ENCODE measurements at places on chromosomes 2 and 18.

- no peak for DNase-seq
These were observed 67.8 kb downstream of the TMEFF2 start for GRCh38 chr2:192126912-192127311.

- no peak for DNase-seq
These were observed 137.2 kb upstream of the KLHL14 start for GRCh38 chr18:32909798-32910561.

DNA sequence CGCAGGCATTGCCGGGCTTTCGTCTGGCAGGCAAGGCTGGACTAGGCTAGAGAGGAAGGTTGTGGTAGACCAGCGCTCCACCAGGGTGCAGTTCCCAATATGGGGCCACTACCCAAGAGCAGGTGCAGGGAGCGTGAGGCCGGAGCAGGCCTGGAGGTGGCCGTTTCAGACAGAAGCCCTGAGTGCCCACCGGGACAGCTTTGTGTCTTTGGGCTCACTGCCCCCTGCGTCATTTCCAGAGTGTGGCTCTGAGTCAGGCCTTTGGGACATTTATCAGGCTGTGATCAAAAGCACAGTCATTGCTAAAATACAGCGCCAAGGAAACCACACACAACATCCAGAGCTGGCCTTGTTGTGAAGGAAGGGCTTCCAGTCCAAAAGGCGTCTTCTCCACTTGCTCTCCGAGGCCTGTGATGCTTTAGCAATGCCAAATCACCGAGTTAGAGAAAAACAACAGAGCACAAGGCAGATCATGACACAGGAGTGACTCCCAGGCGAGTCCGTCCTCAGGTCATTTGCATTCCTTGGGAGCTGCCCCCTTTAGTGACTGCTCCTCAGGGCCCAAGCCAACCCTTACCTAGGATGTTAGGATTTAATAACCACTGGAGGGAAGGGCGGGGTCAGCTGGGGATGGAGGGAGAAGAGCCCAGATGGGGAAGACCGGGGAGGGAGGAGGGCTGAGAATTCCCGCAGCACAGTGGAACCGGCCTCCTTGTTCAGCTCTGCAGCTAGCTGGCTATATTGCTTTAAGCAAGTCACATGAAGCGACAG, 42.3 kb downstream of the RFX8 start:
- no peak for DNase-seq

DNA sequence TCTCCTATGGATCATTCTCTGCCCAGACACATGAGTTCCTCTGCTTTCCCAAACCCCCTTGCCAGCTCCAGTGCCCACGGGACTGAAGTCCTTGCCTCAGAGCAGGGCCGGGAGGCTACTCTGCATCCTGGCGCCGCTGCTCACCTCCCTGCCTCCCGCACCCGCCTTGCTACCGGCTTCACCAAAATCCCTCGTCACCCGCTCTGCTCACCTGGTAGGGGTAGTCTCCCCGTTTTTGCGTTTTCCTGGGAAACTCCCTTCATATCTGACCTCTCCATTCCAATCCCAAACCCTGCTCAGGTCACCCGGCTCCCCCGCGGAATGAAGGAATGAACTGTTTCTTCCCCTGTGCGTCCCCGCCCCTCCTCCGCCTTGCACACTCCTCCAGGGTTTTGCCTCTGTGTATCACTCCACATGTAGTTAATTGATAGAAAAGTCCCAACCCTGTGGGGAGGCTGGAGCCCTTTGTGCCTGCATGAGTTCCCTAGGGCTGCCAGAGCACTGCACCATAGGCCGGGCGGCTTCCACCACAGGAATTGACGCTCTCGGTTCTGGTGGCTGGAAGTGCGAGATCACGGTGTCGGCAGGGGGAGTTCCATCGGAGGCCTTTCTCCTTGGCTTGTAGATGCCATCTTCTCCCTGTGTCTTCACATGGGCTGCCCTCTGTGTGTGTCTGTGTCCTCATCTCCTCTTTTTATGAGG, 2.0 kb upstream of the DGKD start:
- DNase-seq = no peak

- DNase-seq = no peak
These were observed 17.3 kb upstream of the GATA6 start for GRCh38 chr18:22152093-22152492.

DNA sequence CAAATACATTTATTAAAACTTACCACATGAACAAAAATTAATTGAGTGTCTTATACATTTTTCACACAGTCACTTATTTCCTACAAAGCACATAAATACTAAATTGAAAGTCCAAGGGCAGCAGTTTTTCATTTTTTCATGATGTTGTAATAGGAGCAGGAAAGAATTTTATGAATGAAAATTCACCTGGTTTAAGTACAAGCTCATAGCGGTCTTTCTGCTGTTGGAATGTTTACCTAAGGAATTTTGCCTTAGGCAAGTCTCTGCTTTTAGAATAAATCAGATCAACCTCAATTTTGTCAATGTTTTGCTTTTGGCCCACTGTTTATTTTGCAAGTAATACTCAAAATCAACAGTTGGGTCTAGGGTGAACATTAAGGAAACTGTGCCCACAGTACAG, 40.0 kb downstream of the ETAA1 start:
- DNase-seq = no peak

DNA sequence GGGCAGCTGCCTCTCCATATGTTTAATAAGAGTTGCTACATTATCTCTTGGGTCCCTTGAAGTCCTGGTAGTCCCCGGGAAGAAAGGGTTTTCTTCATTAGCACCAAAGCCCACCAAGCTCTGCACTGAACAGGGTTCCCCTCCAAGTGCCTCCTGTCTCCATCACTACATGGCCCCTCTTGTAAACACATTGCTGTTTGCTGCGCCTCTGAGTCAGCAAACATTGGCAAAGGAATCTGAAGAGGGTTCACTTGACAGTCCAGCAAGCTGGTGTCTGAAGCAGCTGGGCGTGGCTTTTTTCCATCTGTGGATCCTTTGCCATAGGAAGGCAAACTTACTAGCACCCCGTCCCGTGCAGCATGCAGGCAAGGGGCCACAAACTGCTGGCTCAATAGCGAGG, 82.8 kb downstream of the TEX51 start:
- DNase-seq = no peak

DNA sequence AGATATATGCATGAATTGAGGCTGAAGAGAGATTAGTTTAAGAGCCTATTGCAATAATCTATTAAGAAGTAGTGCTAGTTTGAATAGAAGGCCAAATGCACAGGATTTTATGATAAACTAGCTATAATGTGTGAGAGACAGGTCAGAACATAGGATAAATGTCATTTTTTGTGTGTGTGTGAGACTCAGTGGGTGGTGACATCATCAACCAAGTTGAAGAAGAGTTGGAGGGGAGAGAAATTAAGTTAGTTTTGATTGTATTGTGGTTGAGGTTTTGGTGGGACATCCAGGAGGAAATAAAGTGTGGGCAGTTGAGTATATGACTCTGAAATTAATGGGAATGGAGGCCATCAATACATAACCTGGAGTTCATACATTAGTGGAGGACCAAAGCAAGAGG, 320.1 kb upstream of the CWC22 start:
- no peak for DNase-seq

- no peak for DNase-seq
These were observed 171.6 kb downstream of the ANAPC1 start for GRCh38 chr2:111712361-111712760.

DNA sequence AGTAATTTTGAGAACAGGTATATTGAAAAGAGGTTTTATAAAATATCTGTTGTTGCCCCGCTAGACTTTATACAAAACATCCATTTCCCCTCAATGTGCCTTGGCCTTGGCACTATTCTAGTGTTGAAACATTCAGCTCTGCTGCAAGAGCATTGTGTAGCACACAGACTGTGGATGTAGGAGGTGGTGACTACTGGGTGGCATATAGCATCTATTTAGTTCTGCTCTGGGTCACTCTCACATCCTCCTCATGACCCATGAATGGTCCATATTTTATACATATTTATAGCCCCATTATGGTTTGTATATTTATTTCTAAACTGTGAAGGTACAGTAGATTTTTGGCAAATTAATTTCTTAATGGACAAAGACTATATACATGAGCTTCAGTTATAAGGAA, 1022.0 kb upstream of the CELF4 start:
- no peak for DNase-seq

DNA sequence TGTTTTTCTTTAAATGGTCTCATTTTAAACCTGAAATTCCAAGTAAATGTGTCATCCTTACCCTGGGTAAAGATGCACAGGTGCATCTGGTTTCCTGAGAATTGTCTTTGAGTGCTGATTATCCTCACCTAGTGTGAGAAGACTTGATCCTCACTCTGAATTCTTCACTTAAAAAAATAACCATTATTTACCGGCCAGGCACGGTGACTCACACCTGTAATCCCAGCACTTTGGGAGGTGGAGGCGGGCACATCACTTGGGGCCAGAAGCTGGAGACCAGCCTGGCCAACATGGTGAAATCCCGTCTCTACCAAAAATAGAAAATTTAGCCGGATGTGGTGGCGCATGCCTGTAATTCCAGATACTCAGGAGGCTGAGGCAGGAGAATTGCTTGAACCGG, 9.9 kb upstream of the WNT6 start:
- DNase-seq = no peak

DNA sequence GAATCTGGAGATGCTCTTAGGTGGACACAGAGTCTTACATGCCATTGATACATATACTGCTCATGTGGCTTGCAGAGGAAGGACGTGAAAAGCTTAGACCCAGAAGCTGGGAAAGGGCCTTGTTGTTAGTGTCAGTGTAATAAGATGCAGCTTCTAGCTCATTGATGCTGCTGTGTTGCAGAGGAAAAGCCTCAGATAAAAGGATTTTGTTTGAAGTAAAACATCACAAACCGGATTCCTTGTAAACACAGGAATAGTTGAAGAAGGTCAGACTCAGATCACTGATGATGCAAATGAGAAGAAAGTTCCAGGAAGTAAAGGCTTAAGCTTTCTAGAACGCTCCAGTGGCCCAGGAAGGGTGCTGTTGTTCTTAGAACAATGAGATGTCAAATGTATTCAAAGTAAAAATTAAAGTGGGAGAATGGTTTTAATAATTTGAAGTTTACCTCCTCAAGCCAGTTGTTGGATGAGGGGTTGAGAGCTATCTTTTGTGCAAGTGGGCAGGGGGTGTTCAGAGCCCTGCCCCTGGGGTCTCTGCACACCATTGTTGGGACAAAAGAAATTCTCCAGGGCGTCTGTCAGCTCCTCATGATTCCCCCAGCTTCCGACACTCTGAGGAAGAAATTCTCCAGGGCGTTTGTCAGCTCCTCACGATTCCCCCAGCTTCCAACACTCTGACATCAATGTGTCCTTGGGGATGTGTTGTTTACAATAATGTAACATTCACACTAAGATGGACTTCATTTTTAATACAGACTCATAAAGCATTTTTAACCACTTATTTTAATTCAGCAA, 61.3 kb upstream of the CHMP1B start:
- DNase-seq = no peak

- DNase-seq = no peak
These were observed 84.0 kb downstream of the PTGR3 start for GRCh38 chr18:75124991-75125381.

GRCh38 chr2:47016172-47016913, 100.7 kb upstream of the MCFD2 start:
- DNase-seq = no peak

DNA sequence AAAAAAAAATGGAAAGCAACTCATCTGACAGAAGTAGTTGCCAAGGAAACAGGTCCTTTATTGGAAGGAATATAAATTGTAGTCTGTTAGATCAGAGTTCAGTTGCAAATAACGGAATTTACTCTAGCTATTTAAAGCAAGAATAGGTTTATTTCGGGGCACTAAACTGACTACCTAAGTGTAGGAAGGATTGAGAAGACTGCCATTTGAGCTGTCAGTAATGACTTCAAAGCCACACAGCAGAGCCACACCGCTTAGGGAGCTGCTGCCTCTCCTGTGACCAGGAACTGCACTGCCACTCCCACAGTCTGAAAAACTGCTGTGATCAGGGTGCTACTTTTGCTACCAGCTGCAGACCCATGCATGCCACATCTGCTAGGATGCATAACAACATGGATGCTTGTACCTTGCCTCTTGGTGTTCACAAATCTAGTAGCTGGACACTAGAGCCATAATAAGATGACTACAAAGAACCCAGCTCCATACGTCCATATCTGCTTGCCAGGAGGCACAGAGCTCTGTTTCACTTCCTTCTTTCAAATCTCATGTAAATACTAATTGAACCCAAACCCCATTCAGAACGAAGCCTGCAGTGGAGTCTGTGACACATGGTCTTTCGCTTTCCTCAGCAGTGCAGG, 2.2 kb downstream of the DSG2 start:
- no peak for DNase-seq

DNA sequence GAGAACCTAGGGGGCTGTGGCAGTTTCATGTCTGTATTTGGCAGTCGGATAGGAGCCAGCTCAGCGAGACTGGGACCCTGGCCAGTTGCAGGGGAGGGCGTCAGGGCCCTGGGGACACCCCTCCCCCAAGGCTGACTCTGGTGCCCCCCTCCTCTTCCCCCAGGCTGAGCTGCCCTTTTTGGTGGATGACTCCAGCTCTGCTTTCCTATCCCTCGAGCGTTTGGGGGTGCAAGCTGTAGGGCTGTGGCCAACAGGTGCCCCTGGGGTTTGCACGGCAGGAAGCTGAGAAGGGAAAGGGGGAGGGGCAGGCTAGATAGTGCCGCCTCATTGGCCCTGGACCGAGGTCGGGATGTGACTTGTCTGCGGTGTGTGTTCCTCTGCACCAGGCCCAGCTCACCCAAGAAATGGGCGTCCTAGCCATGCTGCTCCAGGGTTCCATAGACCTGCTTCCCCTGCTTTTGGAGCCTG, 26.4 kb downstream of the SPEG start:
- DNase-seq = no peak

DNA sequence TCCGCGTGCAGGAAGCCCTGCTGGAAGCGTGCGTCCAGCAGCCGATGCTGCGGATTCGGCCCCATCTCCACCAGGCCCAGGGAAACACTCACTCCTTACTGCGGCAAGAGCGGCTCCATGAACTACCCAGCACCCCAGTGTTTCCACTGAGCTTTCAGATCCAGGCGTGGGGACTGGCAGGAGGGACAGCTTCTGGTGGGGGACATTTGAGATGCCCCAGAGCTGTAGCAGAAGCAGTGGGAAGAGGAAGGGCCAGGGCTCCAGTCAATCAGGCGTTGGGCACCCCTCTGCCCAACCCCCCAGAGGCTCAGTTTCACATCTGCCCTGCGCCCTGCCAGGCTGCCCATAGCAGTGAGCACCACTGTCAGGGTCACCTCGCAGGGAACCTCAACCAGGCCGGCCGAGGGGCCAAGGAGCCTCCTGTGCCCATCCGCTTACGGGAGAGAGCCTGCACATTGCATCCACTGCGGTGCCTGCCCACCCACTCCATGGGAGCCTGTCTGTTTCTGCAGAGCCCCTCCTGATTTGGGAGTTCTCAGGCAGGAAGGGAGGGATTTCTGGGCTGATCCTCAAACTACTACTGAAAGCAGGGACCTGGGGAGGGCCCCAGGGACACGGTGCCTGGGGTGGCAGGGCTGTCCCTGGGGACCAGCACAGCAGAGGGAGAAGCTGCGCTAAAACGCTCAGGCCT, 4.6 kb downstream of the AGXT start:
- DNase-seq = no peak

DNA sequence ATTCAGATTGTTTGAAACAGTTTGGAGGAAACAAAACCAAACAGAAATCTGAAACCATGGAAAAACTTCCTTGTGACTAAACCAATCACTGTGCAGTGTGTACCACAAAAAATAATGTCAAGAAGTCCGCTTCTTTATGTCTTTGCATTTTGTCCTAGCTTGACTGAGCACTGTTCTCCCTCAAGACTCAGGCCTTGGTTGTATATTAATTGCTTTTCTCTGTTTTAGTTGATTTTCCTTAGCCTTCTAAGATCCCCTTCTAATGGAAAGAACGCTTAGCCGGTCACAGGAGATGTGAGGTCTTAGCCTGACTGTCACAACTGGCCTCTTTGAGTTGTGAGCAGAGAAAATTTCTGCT, 56.6 kb downstream of the LCLAT1 start:
- DNase-seq = no peak

- DNase-seq = no peak
These were observed 46.9 kb downstream of the UXS1 start for GRCh38 chr2:106147159-106147558.

All from activated T-cell treated with anti-CD3 and anti-CD28 coated beads, Interleukin-2, amount 50 U/mL, for 4 hours (primary cell).